ENCODE measurements at places on chromosomes 6 and 20. TPM values are rescaled to one million over a fixed set of nuclear protein-coding genes. Genes with fewer than 3 reads are reported as not detected.

SRSF12 gene
- 0.51 TPM for total RNA-seq

ID1 gene
- total RNA-seq = 254 TPM

NKAPL gene
- 2.3 TPM for total RNA-seq

OR2H1 gene
- not detected for total RNA-seq

CGA gene
- total RNA-seq = not detected

PFDN6 gene
- 43.9 TPM for total RNA-seq

TRERF1 gene
- total RNA-seq = 3.6 TPM

BCKDHB gene
- total RNA-seq = 10.2 TPM

SSTR4 gene
- total RNA-seq = not detected

UBD gene
- total RNA-seq = not detected

PDYN gene
- total RNA-seq = not detected
